SK-N-SH (cell line): ENCODE measurements at places on chromosomes 3 and 15. TPM values are rescaled to one million over a fixed set of nuclear protein-coding genes. Genes with fewer than 3 reads are reported as not detected.

The HTR3E gene
- not detected in 2 replicates for polyA plus RNA-seq

The SEMA6D gene
- 0.30 and 0.47 TPM in 2 replicates for polyA plus RNA-seq

The ST6GAL1 gene
- polyA plus RNA-seq, result 3.9 and 5.1 TPM in 2 replicates

The ECE2 gene
- polyA plus RNA-seq, result 0.03 and 0.16 TPM in 2 replicates

DNA sequence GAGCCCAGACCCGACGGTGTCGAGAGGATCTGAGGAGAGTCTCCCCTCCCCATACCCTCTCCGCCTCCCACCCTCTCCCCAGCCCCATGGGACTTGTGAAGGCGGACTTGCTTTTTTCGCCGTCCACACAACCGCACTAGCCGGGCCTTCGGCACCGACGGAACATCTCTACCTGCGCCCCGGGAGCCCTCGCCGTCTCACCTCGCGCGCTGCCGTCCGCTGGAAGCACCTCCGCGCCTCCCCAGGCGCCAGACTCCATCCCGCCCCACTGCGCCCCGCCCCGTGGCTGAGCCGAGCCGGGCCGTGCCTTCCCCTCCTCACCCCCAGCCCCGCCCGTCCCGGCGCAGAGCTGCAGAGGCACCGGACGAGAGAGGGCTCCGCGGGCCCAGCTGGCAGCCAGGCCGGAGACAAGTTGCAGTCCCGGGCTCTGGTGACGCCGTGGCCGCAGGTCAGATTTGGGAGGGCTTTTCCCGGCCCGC is at the start of the genes DUOX1 and DUOXA1:
TSS of gene DUOX1 (plus strand) at position 344 of the 479 bp plus-strand sequence. CDS start 1,973 bp downstream, outside the sequence.
TSS of gene DUOXA1 (minus strand) at position 229 of the 479 bp plus-strand sequence. CDS start 6,865 bp downstream, outside the sequence.
- no peak within 1 kb of the TSS for H3K4me3 ChIP-seq
- no peak within 1 kb of the TSS for H3K27ac ChIP-seq
- DNase-seq, result no peak
- no peaks in the 10 kb centered on the region for H3K36me3 ChIP-seq
- H3K27me3 ChIP-seq, result peaks cover 7% of the 10 kb centered on the region; the same call in 1 of the 2 replicates

GRCh38 chr3:62233065-62233464 is 140.3 kb downstream of the FEZF2 start:
- H3K27ac ChIP-seq, result no peak overlapping the region
- DNase-seq, result no peak
- H3K4me3 ChIP-seq, result no peak overlapping the region
- no peaks in the 10 kb centered on the region for H3K36me3 ChIP-seq

DNA sequence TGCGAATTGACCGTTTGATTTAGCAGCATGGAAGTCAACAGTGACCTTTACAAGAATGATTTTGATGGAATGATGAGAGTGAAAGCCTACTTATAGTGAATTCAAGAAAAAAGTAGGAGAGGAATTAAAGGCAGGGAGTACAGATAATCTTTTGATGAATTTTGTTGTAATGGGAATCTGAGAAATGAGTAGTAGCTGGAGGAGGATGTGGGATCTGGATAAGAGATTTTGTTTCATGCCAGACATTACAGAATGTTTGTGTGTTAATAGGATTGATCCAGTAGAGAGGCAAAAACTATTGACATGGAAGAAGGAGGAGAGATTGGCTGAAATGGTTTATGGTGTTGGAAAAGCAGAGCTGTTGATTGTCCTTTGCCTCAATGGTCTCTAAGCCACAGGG is 17.4 kb upstream of the ZNF609 start:
- H3K4me3 ChIP-seq, result no peak overlapping the region
- peak overlapping the region; percentile 70 for H3K27ac ChIP-seq
- no peak for DNase-seq
- peaks cover 27% of the 10 kb centered on the region for H3K36me3 ChIP-seq
- peaks cover 18% of the 10 kb centered on the region; the same call in 1 of the 2 replicates for H3K4me1 ChIP-seq
- no peaks in the 10 kb centered on the region for H3K27me3 ChIP-seq

DNA sequence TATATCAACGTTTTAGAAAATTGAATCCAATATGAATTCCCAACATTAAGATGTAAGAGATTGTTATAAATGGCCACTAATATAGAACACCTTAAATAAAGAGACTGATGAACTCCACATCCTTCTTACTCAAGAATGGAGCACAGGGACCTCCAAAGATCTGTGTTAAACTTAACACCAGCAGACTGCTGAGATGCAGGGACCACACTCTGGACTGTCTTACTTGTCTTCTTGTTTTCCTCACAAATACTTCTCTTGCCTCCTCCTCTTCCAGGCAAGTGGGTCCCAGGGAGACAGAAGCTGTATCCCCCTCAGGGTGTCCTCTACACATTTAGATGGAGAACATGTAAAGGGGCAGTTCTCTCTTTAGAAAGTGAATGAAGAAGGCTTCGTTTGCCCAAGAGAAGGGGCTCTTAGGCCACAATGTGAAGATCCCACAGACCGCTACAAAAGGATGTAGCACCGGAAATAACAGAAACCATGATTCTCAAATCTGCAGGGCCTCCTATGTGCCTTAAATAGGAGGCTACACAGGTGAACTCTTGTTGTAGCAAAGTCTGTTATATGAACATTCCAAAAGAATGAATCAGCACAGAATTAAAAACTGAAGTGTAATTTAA is 52.2 kb downstream of the SATB1 start:
- H3K27ac ChIP-seq, result no peak overlapping the region
- H3K36me3 ChIP-seq, result no peaks in the 10 kb centered on the region
- H3K4me1 ChIP-seq, result peaks cover 20% of the 10 kb centered on the region
- H3K4me3 ChIP-seq, result no peak overlapping the region
- no peaks in the 10 kb centered on the region for H3K27me3 ChIP-seq

DNA sequence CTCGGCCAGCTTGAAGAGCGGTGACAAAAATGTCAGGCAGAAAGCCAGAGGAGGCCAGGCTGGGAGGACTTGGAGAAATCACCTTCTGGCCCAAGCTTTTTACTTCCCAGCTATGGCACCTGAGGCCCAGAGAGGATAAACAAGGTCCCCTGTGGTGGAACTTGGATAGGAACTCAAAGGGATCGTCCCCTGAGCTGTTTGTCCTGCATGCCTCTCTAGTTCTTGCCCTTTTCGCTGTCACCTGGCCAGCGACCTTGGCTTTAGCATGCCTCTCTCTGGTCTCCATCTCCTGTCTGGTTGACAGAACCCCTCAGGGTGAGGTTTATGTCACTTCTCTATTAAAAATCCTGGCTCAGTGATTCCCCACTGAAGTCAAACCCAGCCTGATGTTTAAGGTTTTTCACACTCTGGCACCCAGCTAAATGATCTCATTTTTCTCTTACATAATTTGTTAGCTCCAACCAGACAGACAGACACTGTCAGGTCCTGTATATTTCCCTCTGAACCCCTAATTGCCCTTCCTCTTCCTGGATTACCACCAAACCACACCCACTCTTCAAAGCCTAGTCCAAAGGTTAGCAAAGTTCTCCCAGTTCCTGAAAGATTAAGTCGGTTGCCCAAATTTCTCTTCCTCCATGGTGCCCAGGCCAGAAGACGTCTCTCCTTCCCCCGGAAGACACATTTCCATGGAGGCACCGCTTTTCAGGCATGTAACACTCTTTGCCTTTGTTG is 169.1 kb downstream of the FAM43A start:
- H3K36me3 ChIP-seq, result no peaks in the 10 kb centered on the region
- no peak for DNase-seq
- H3K27me3 ChIP-seq, result no peaks in the 10 kb centered on the region
- no peak overlapping the region for H3K4me3 ChIP-seq
- no peak overlapping the region for H3K27ac ChIP-seq

DNA sequence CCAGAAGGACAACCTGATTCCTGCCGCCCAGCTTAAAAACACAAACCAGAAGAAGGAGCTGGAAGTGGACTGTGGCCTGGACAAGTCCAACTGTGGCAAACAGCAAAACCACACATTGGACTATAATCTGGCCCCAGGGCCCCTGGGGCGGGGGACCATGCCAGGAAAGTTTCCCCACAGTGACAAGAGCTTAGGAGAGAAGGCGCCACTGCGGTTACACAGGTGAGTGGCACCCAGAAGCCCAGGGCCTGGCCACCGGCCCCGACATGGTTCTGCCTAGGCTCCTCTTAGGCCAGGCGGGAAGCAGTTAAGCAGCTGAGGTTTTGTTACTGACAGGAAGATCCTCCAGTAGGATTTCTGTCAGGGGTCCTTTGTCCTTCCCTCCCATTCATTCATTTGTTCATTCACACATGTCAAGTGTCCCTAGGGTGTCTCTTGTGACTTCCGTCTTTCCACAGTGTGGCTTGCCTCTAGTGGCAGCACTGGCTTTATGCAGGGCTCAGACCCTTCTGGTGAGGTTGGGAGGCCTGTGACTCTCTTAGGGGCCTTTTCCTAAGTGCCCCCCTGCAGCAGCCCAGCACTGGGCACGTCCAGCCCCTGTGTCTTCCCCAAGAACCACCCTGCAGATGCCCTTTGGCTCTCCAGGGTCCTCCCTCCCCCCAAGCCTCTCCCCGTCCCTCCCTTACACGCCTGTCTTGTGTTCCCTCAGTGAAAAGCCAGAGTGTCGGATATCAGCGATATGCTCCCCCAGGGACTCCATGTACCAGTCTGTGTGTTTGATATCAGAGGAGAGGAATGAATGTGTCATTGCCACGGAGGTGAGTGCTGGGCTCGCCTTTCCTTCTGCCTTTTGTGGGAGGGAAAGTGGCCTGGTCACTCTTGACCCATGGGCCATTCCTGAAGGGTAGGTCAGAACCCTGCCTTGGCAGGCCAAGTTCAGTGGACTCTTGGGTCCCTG is 7.8 kb downstream of the DLL4 start:
- H3K4me1 ChIP-seq, result 0 out of 2 replicates have a peak, but pooled peaks cover under 1% of the 10 kb centered on the region
- H3K4me3 ChIP-seq, result no peak overlapping the region
- H3K36me3 ChIP-seq, result no peaks in the 10 kb centered on the region
- no peak for DNase-seq
- H3K27ac ChIP-seq, result no peak overlapping the region

DNA sequence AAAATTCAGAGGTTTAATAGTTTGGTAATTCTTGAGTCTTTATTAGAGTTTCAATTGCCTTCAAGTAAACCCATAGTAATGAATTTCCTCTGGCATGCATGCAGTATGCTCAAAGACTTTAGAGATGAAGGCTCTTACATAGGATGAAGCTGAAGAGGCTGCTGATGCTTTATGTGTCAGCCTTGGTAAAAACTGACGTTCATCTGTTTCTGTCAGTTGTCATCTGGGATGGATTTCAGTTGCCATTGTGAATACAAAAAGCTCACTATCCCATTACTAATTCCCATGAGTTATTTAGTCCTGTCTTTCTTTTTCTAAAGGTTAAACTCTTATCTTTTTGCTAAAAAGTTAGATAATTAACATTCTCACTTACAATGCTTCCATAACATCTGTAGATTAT is 136.9 kb upstream of the GBE1 start:
- no peak overlapping the region for H3K4me3 ChIP-seq
- H3K27me3 ChIP-seq, result no peaks in the 10 kb centered on the region
- H3K4me1 ChIP-seq, result no peaks in the 10 kb centered on the region; the same call in 1 of the 2 replicates
- no peaks in the 10 kb centered on the region for H3K36me3 ChIP-seq
- H3K27ac ChIP-seq, result no peak overlapping the region
- no peak for DNase-seq
